ENCODE measurements at places on chromosomes 13 and 19.

DNA sequence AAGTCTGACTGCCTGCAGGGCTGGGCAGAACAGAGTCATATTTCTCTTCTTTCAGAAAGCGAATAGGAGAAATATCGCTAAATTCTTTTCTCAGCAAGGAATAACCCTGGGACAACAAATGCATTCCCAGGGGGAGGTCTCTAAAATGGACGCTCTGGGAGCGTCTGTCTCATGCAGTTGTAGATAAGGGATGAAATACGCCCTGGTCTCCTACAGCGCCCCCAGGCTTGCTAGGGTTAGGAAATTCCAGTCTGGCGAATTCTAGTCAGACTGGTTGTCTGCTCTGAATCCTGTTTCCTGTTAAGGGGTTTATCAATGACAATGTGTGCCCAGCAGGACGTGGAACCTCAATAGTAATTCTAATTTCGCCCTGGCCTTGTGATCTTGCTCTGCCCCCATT lies 1214.1 kb downstream of the DIAPH3 start:
- no peak for DNase-seq

GRCh38 chr19:31716826-31717225 lies 367.6 kb upstream of the TSHZ3 start:
- DNase-seq, result no peak

GRCh38 chr19:34732612-34733211 lies 1.3 kb upstream of the ZNF181 start:
- DNase-seq, result no peak

GRCh38 chr13:43230989-43231388 lies 207.6 kb downstream of the DNAJC15 start:
- no peak for DNase-seq

Measured in stimulated activated CD8-positive, alpha-beta memory T cell treated with anti-CD3 and anti-CD28 coated beads, Interleukin-4, amount 100 ng/mL, for 1 hour (primary cell).